ENCODE measurements at places on chromosomes 3 and 15.

GRCh38 chr3:104628185-104628789, 738.4 kb upstream of the ALCAM start:
- peak; percentile 21 for DNase-seq

DNA sequence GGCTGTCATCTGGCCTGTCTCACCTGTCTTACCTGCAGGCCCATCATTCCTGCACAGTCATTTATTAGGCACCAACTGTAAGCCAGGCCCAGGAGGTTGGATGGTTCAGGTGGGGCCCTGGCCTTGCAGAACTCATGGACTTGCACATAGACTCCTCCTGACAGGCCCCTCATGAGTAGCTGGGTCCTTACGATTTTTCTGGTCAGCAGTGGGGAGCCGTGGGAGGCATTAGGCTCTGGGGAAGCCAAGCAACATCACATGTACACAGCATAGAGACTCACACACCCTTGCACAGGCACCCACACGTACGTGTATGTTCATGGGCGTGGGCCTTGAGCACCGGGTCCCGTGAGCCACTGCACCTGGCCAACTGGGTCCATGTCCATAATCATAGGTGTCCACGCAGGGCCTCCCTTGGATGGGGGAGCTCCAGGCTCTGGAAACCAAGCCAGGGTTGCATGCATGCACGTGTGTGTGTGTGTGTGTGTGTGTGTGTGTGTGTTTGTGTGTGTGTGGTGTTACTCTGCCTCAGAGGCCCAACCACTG, 20.3 kb downstream of the CISH start:
- DNase-seq: no peak

DNA sequence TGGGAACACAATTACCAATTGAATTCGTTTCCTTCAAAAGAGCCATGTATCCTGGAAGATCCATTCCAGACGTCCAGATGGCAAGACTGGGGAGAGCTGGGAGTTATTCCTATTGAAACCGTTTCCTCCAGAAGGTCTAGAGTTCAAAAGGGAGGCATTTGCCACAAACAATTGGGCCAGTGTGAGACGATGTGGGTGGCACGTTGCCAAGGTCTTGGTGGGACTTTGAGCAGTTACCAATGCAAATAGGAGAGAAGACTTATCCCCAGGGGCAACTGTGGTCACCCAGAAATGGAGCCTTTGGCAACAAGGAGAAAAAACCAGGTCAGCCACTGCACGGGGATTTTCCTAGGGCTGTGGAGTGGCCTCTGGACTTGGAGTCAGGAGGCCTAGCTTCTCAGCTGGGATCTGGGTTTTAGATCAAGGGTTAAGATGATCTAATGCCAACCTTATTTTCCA, 29.6 kb upstream of the TLE3 start:
- peak; percentile 55 for DNase-seq

DNA sequence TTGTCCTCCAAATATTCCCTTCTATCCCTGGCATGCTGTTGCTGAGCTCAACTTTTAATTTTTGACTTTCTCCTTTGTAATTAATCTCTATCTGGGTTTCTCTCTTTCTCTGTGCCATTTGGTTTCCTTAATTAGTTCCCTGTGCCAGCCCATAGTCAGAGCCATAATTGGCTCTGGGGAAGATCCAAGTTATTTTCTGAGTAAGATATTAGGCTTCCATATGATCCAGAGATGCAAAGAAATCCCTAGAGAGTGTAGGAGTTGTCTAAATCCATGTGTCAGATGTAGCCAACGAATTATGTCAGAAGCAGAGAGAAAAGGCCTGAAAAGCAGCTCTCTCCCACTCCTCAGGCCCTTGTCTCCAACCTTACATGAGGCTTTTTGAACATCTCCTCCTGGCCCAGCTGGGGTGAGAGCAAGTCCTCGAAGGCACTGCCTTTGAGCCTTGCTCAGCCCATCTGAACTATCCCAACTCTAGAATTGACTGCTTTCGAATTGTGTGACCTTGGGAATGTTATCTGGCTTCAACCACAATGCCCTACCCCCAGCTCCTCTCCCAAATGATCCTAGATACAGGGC, 46.4 kb downstream of the MOBP start:
- no peak for DNase-seq

- DNase-seq: peak; percentile 69
These were observed 453 bp downstream of the ZDHHC23 start for GRCh38 chr3:113948015-113948917.

DNA sequence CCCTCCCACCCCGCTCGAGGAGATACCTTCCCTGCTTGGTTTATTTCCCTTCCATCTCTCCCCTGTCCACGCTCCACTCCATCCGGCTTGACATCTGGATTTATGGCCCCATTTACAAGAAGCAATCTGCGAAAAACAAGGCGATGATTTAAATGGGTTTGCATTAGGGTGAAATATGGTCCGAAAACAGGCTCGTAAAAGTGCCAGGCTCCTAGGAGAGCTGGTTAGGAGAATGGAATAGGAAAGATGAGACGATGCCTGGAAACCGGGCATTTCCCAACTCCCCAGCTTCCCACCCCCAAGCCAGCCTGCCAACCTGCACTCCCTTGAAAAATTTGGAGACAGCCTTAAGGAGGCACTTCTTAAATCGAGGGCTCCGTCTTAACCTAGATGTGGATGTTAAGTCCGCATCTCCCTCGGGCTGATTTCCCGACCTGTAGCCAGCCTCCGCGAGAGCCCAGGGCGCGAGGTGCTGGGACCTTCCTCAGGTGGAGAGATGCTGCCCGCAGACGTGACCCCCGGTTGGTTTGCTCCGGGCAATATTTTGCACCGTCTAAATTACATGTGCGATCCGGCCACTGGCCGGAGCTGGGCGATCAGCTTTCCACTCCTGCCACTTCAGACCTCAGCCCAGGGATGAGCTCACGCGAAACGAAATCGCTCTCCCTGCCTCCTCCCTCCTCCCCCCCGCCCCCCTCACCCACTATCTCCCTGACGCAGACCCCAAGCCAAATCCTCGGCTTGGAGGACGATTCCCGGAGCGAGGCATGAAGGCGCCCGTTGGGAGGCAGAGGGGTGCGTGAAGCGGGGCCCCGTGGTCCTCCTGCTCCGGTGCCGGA, 1.3 kb downstream of the GRM7 start:
- no peak for DNase-seq

DNA sequence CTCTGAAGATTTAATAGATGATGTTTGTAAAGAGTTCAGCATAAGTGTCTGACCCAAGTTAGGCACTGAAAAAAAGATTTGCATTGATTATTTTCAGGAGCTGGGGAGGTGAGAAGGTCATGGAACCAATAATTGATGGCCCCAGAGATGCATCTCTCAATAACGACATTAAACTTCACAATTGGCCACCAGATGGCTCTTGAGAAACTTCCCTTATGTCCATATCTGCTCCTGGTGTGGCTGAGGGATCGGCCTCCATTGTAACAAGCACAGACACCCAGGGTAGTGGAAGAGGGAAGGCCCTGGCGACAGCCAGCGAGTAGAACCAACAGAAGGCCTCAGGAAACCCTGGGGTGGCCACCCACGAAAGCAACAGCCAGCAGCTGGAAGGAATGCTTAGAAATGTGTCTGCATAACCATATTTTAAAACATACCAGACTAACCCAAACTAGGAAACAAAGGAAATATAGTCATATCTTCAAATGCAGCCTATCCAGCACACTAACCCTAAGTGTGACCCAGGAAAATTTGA, 536.7 kb downstream of the SOX2 start:
- peak; percentile 27 for DNase-seq

DNA sequence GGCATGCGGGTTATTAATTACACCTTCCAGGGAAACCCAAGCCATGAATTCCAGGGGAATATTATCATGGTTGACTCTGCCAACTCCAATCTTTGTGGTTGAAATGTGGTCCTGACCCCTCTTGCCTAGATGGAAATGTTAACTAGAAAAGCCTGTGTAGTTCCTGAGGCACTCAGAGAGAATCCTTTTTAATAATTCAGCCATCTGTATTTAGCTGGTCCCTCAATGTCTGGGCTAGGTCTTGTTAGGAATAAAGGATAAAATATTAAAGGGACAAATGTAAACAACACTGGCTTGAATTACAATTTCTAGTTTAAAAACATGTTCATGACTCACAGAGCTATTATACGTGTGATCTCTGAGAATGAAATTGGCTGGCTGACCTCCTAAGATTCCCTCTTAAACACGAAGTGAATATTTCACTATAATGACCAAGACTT, 435.2 kb upstream of the SUCLG2 start:
- DNase-seq: no peak

GRCh38 chr3:49566312-49566711, 12.0 kb downstream of the BSN start:
- no peak for DNase-seq

DNA sequence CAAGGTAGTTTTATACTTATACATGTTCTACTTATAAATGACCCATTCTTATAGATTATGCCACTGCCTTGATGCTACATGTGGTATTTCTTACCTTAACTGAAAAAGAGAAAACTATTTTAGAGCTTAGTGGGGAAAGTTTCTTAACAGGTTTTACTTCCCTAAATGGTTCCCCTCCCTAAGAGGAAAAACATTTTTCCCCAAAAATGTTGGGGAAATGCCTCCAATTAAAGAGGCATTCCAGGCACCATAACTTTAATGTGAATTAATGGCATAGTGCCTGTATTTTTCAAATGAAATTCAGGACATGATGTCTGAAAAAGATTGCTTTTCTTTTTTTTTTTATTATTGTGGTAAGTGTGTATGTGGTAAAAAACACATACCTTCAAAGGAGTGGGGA, 22.6 kb downstream of the GOLM2 start:
- DNase-seq: no peak

DNA sequence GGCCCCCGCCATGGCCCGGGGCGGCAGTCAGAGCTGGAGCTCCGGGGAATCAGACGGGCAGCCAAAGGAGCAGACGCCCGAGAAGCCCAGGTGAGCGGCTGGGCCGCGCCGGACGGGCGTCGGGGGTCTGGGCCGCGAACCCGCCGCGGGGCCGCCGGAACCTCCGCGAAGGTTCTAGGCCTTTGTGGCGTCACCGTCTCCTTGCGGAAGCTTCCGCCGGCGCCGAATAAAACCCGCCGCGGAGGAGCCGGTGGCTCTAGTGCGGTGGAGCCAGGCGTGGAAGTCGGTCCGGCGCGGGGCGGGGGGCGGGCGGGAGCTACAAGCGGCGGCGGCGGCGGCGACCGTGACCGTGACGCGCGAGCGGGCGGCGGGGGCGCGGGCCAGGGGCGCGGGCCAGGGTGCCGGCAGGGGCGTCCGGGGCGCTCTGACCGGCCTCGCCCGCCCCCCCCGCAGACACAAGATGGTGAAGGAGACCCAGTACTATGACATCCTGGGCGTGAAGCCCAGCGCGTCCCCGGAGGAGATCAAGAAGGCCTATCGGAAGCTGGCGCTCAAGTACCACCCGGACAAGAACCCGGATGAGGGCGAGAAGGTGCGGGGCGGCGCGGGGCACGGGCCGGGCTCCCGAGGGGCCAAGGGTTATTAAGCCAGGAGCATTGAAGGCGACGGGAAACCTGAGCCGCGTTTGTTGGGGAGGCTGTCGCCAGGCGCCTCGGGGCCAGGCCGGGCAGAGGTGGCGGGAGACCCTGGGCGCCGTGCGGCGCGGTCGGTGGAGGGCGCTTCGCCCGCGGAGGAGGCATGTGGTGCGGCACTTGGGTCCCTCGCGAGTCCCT, at the start of gene DNAJA4:
DNAJA4 (plus strand) TSS at position 259 of the 833 bp plus-strand sequence; CDS start at position 461, 202 bp downstream.
- peak; percentile 43 for DNase-seq

- no peak for DNase-seq
These were observed 166.9 kb upstream of the TPM1 start for GRCh38 chr15:62875626-62876021.

DNA sequence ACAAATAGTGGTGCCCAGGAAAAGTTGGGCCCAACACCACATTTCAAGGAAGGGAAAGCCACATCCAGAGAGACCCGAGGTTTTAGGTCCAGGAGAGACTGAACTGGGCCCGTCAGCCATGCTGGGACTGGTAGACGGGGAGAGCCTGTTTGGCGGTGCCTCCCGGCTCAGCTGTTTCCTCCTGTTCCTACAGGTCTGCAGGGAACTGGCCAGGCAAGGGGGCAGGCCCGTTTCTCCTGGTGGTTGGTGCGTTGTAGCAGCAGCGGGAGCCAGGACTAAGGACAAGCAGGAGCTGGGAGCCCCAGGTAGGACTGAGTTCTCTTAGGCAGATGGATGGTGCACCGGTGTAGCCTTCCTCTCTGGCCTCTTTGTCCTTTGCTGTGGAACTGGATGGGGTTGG, 3.9 kb downstream of the PRKCD start:
- no peak for DNase-seq

DNA sequence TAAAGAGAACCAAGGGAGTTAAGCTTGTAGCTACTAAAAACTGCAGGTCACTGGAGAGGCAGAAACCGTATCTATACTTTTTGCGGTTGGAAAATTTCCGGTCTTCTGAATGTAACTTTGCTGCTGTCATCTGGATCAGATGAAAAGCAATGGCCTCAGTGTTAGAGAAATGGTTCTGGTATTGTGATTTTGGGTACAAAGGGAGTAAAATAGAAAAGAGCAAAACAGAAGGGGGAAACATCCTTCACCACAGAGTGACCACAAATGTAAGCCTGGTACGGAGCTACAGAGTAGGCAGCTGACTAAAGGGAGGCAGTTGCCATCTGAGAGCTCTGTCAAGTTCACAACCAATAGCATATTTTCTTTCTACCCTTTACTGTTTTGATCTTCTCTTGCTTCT, 5.6 kb downstream of the CD96 start:
- no peak for DNase-seq

DNA sequence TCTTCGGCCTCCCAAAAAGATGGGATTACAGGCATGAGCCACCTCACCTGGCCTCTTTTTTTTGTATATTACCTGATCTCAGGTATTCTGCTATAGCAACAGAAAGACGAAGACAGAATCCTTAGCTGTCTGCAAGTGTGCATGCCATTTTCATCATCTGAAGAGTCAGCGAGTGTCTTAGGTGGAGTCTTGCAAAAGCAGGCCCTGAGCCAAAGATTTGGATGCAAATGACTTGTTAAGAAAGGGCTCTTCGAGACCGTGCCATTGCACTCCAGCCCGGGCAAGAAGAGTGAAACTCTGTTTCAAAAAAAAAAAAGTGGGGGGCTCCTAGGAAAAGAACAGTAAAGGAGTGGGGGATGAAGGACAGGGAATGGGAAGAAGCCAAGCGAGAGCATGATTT, 10.2 kb upstream of the TRIM69 start:
- DNase-seq: no peak

- DNase-seq: no peak
These were observed 51.6 kb upstream of the LCTL start for GRCh38 chr15:66617137-66618090.

- no peak for DNase-seq
These were observed at the start of gene ITIH1 for GRCh38 chr3:52777127-52777958. Gene ITIH1, plus strand, starts transcription at chr3:52777599. Its CDS starts 17 bp downstream, at chr3:52777616.

- peak; percentile 29 for DNase-seq
These were observed 81.4 kb downstream of the XRN1 start for GRCh38 chr3:142366434-142366833.

Measured in SW480 (cell line).